GM23338 (cell line): ENCODE measurements at places on chromosomes 2 and 18.

DNA sequence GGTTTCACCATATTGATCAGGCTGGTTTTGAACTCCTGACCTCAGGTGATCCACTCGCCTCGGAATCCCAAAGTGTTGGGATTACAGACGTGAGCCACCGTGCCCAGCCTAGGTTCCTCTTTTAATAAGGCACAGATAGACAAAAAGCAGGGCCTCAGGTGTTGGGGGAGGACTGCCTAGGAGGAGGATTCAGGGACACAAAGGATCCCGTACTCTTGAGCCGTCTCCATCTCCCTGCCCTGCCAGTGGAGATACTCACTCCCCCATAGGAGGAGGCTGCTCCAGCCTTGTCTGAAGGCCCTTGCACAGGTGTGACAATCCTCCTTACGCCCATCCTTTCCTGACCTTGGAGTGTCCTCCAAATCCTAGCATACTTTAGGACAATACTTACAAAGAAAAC is 32.0 kb upstream of the TFCP2L1 start:
- DNase-seq, result no peak

DNA sequence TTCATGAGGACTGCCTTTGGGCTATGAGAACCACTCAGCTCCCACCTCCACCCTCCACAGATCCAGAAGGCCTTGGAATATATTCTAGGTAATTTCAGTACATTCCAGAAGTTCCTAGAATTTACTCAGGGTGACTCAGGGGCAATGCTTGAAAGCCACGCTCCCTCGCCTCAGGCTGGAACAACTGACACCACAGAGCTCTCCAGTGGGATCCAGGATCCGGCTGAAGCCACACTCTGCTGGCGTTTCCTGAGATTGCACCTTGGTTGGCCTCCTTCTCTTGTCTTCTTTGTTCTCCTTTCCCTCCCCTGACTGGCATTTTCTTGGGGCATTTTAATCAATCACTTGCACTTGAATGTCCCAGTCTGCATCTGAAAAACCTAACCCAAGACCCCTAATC is 92.6 kb upstream of the KCNE4 start:
- DNase-seq, result peak; percentile 79

GRCh38 chr2:220432645-220433044 is 805.2 kb downstream of the SLC4A3 start:
- DNase-seq, result no peak

DNA sequence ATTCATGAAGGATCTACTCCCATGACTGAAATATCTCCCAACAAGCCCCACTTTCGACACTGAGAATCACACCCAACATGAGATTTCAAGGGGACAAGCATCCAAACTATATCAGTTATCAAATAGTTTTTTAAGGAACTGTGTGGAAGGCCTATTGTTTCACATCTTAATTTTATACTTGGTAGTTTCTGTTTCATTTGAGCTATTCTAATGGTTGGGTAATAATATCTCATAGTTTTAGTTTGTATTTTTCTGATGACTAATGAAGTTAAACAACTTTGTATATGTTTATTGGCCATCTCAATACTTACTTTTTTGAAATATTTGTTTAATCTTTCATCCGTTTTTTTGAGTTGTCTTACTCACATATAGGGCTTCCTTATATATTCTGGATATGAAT is 135.0 kb downstream of the SCG2 start:
- no peak for DNase-seq

- DNase-seq, result peak; percentile 89
Measured at GRCh38 chr18:60549338-60549960, 176.9 kb upstream of the MC4R start.

GRCh38 chr2:10431797-10432196 is 16.3 kb downstream of the ODC1 start:
- DNase-seq, result peak; percentile 41

DNA sequence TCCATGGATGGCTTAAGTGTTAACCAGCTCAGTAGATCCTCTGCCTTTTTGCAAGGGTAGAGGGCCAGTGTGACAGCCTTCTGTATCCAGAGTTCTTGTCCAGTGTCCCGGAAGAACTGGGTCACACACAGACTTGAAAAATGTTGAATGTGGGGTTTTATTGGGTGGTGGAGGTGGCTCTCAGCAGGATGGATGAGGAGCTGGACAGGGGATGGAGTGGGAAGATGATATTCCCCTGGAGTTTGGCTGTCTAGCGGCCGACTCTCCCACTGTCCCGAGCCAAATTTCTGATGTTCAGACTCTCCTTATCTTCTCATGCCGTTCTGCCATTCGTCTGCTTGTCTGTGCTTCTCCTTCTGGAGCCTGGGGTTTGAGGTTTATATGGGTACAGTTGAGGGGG is 72.6 kb downstream of the MYO3B start:
- DNase-seq, result no peak
